ENCODE measurements at places on chromosomes 2 and 18.

- DNase-seq: no peak
Measured at GRCh38 chr18:22841840-22842239, 91.3 kb upstream of the RBBP8 start.

- no peak for DNase-seq
Measured at GRCh38 chr2:24015562-24016375, 5.9 kb downstream of the MFSD2B start.

DNA sequence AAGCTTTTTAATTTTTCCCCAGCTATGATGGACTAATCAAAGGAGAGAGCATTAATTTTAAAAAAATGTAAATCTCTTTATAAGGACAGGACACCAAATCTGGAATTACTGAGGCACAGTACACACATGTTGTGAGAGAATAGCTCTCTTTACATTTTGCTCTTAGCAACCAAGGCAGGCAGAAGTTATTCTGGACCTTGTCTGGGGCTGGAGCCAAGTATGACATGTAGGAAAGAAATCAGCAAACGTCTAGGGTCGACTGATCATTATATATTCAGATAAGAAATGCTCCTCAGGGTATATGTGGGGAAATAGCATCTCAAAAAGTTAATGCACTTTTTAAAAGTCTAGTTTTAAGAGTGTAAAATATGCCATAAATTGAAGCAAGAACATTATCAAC, 1330.0 kb upstream of the CELF4 start:
- DNase-seq: no peak

DNA sequence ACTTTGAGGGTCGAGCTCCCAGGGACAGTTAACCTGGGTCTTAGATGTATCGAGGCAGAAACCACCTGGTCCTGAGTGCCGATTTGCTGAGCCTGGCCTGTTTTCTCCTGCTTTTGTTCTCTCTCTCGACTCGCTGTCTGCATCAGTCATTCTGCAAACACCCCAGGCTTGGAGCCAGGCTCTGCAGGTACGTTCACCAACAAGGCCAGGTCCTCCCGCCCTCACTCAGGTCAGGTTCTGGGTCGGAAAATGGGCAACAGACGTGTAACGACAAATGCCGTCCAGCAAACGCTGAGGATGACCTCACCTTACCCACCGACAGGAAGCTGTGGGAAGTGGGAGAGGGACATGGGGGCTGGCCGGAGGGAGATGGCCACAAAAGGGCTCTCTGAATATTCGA, 57.7 kb upstream of the PXDN start:
- no peak for DNase-seq
